CD4-positive, alpha-beta memory T cell (primary cell): ENCODE measurements at places on chromosomes 6 and 20. TPM values are rescaled to one million over a fixed set of nuclear protein-coding genes. Genes with fewer than 3 reads are reported as not detected.

DNA sequence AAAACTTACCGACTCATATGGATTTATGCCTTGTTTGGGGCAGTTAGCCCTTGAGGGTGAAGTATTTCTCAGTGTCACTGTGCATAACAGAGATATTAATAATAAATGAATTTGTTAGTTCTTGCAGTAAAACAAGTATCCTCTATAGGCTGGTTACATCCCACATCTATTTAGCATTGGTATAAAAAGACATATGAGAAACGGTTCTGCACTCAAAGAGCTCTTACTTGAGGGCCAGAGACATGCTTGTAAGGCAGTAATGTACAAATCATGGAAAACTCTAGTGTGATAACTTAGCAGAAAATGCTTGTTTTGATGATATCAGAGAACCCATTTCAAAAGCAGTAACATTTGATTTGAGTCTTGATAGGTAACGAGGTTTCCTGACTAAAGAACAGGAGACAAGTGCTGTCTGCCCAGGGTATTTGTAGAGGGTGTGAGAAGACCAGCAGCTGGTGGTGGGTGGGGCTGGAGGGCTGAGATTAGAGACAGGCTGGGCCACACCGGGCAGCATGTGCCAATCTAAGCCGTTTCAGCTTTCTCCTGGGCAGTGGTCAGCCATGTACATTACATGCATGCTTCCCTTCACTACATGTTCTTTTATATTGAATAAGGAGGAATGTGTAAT lies 46.3 kb downstream of the TULP4 start:
- H3K27ac ChIP-seq = no peak overlapping the region
- no peaks in the 10 kb centered on the region for H3K27me3 ChIP-seq
- no peak overlapping the region for H3K4me3 ChIP-seq

DNA sequence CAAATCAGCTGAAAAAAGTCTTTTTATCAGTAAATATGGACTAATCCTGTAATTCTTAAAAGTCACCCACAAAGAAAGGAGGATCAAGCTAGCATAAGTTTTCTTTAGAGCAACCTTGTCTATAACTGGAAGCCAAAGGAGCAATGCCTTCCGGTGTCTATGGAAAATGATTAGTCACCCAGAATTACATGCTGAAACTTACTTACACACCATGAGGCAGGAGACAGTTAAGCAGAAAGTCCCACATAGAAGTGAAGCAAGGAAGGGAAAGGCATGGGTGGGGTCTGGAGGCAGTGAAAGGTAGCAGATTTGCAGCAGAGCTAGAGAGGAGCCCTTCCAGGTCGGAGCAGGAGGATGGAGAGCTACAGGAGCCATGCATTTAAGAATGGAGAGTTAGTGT lies 153.7 kb upstream of the RIPOR2 start:
- H3K27me3 ChIP-seq = no peaks in the 10 kb centered on the region
- H3K4me3 ChIP-seq = no peak overlapping the region
- H3K4me1 ChIP-seq = peaks cover 31% of the 10 kb centered on the region

PI16 gene
- total RNA-seq = 5.8 TPM

VGLL2 gene
- total RNA-seq = not detected
